T-helper 1 cell (primary cell): ENCODE measurements at places on chromosomes 3 and 15.
A peak's percentile ranks its signal among the peaks of the same experiment; 100 is the strongest.

GRCh38 chr3:62884096-62884870 is 9.1 kb upstream of the CADPS start:
- no peak for DNase-seq

GRCh38 chr3:167115331-167115934 is 264.7 kb downstream of the ZBBX start:
- no peak for DNase-seq

- DNase-seq: peak; percentile 46
Observed at GRCh38 chr3:101069901-101070798, 76.9 kb upstream of the ABI3BP start.

DNA sequence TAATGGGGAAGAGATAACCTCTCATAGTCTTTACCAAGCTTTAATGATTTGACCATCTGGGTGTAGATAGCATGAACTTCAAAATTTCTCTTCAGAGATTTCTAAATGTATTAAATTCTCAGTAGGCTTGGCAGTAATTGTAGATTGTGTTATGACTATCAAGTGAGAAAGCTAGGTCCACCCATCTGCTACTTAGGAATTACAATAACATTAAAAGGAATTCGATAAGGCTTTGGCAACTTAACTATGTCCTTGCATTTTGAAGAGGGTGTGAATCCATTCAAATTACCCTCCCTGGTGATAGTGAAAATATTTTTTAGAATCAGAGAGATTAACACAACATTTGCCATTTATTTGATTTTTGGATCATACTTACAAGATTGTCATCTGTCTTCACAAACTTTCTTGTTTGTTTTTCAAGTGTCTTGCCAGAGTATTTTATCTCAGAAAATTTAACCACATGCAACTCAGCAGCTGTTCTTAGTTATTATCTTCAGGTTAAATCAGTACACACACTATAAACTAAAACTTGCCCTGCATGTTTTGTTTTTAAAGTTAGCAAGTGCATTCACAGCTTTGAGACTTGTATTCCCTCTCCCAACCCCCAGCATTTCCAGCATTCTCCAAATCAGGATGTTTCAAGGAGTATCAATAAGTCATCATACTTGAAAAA is 69.6 kb upstream of the COL8A1 start:
- no peak for DNase-seq
